ENCODE measurements at places on chromosomes 11 and 22.
A peak's percentile ranks its signal among the peaks of the same experiment; 100 is the strongest.

GRCh38 chr22:36247955-36248354, 5.0 kb upstream of the APOL1 start:
- DNase-seq: no peak

GRCh38 chr11:326842-327580, 6.4 kb upstream of the IFITM3 start:
- DNase-seq: no peak

GRCh38 chr11:35330931-35331330, 88.4 kb downstream of the SLC1A2 start:
- DNase-seq: peak; percentile 25

GRCh38 chr11:73206801-73207200, 11.3 kb upstream of the P2RY2 start:
- no peak for DNase-seq

GRCh38 chr22:37643225-37643847, 3.9 kb downstream of the SH3BP1 start:
- DNase-seq: peak; percentile 94

- no peak for DNase-seq
These were observed 340.4 kb downstream of the ETS1 start for GRCh38 chr11:128246810-128247594.
